D721Med (cell line): ENCODE measurements at places on chromosomes 2 and 18.

DNA sequence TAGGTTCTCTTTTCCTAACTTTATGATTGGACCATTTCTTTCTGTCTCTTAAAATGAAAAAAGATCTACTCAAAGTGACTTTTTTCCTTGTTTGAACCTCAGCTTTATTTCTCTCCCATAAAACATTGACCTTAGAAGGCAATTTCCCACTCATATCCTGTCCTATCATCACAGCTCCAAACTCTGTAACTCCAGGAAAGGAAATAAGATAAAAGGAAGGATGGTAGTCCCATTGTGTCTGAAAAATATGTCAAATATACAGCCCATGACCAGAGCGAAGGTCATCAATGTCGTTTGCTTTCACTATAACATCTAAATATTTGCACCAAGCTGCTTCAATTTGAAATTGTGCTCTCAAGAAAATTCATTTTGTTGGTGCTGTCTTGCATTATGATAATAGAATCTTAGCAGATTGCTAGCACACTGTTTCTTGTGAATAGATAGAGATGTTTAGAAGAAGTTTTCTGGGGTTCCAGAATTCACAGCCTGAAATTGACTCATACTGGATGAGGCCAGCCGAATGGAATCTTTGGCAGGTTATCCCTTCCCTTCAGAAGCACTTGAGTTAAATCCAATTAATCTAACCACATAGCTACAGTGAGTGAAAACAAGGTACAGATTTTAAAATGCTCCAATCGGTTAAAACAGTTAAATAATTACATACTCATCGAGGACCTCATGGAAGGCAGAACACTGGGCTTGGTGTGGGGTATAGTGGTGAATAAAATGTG, 95.1 kb downstream of the CRIM1 start:
- no peak for DNase-seq

GRCh38 chr2:64913357-64913869, 75.8 kb upstream of the SLC1A4 start:
- no peak for DNase-seq

DNA sequence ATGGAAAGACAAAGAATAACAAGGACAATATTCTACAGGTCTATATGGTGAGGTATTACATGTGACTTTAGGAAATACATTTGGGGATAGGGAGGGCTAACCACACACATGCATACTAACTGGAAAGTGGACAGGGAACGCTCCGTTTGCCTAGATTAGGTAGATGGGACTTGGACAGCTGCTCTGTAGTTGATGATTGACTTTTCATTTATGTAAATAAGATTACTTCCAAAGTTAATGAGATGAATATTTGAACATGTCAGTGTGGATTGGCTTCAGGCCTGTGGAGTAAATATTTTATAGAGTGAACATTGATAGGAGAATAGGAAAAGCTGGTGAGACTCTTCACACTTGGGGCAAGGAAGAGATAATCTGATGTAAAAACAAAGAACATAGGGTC, 142.0 kb downstream of the NCK2 start:
- DNase-seq = no peak

- DNase-seq = no peak
These were observed 104.5 kb upstream of the KLHL14 start for GRCh38 chr18:32877371-32877770.
